IMR-90 (cell line): ENCODE measurements at places on chromosomes 2 and 18. TPM values are rescaled to one million over a fixed set of nuclear protein-coding genes. Genes with fewer than 3 reads are reported as not detected.

The CHRNG gene
- not detected in 2 replicates for total RNA-seq

The MC4R gene
- 0.18 and 0.28 TPM in 2 replicates for total RNA-seq

The FAM161A gene
- total RNA-seq = 1.1 and 1.3 TPM in 2 replicates

The HOXD13 gene
- total RNA-seq = not detected in 2 replicates

GRCh38 chr2:40540026-40540425 is 88.1 kb upstream of the SLC8A1 start:
- DNase-seq = no peak

DNA sequence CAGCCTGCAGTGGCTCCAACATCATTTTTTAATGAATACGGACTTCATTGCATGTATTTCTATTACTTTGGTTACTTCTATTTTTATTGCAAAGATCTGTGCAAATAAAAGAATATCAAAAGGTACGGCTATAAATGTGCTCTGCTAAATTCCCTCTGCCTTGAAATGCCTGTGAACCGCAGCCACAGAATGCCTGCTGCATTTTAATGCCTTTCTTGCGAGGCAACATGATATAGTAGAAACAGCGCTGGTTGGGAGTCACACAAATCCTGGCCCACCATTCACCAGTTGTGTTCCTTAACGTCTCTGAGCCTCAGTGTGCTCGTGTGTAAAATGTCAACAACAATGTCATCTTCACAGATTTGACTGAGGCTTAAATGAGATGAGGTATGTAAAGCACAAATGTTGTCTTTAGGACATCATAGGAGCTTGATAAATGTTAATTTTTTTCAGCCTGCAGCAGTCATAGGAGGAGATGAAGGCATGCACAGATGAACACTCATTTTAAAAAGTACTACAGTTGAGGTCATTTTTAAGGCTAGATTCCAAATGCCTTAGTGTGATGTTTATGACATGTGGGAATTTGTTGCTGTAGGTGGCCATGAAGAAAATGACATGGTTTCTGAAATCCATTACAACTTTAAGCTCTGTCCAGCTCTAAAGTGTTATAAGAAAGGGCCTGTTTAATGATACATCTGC is 187.6 kb upstream of the NRP2 start:
- DNase-seq = peak; percentile 73

DNA sequence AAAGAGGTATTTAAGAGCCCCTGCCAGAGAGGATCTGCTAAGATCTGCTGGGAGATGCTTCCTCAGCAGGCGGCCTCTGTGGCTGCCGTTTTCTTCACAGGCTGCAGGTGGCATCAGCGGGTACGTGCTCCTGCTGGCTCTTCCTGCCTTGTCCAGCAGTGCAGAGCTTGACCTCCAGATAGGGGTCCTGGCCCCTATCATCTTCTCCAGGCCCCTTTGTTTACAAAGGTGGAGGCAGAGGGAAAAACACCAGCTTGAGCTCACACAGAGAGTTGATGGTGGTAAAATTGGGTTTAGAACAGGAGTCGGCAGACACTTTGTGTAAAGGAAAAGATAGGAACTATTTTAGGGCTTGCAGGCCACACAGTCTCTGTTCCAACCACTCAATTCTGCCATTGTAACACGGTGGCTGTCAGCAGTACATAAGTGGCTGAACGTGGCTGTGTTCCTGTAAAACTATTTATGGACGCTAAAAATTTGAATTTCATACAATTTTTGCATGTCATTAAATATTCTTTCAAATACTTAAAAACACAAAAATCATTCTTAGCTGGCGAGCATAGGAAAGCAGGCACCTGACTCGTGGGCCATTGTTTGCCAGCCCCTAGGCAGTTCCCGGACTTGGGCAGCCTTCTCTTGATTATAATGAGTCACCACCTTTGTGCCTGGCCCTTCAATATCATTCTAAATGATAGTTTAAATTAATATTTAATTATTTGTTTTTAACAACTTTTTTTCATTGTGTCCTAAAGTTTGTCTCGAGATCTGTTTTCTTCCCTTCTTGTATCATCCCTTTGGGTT is 98.2 kb upstream of the B3GNT7 start:
- peak; percentile 54 for DNase-seq

DNA sequence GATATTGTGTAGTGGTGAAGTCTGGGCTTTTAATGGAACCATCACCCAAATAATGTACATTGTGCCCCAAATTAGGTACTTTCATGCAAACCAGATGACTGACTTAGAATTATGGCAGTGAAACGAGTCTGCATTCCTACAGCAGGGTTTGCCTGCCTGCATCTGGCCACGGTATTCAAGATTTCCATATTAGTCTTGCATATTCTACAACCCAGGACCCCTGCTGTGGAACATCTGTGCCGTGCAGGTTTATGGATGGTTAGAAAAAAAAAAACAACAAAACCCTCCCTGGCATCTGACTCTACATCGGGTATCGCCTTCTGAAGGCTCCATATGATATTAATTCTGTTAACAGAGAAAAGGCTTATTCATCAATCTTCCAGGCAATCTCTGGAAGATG is 394.8 kb downstream of the DCDC2C start:
- no peak for DNase-seq

- peak; percentile 34 for DNase-seq
These were observed 3.1 kb downstream of the ARHGEF33 start for GRCh38 chr2:38892819-38893218.

- DNase-seq = no peak
These were observed 262.8 kb upstream of the CHST9 start for GRCh38 chr18:27447930-27448329.

- DNase-seq = peak; percentile 41
These were observed 7.7 kb downstream of the ITGB1BP1 start for GRCh38 chr2:9415516-9416169.

- DNase-seq = peak; percentile 3
These were observed 39.2 kb downstream of the UNC50 start for GRCh38 chr2:98647636-98648035.

DNA sequence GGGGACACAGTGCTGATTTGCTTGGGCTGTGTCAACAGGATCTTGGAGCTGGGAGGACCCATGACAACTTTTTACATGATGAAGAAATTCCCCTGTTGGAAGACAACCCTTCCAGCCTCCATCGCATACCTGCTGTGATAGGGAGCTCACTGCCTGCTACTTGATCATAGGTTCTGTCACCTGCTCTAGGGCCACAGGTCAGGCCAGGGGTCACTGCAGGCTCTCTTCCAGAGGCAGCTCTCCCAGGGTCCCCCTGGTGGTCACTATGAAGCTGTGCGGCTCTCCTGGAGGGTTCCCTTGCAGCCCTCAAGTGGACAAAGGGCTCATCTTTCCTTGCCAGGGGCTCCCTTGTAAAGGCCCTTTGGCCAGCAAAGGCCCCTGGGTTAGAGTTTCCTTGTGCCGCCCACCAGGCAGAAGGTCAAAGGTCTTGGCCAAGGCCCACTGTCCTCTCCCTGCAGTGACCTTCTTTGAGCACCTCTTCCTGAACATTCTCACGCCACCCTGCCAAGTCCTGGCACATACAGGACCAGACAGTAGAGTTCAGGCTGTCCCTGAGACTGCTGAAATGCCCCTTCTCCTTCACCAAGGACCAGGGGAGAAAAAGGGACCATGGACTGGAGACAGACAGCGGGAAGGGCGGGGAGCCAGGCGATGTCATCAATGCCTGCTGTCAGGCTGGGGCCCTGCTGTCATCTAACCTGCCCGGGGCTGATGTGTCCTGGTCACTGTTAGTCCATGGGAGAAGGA is 345.1 kb downstream of the DYSF start:
- DNase-seq = peak; percentile 10

GRCh38 chr2:182597570-182598295 is 118.3 kb upstream of the DNAJC10 start:
- no peak for DNase-seq

GRCh38 chr2:7044253-7045250 is 127.3 kb downstream of the RNF144A start:
- DNase-seq = peak; percentile 37

- no peak for DNase-seq
These were observed 136.5 kb upstream of the ITGA4 start for GRCh38 chr2:181320638-181321037.

- no peak for DNase-seq
These were observed 8.1 kb downstream of the SMAD4 start for GRCh38 chr18:51038110-51038509.

DNA sequence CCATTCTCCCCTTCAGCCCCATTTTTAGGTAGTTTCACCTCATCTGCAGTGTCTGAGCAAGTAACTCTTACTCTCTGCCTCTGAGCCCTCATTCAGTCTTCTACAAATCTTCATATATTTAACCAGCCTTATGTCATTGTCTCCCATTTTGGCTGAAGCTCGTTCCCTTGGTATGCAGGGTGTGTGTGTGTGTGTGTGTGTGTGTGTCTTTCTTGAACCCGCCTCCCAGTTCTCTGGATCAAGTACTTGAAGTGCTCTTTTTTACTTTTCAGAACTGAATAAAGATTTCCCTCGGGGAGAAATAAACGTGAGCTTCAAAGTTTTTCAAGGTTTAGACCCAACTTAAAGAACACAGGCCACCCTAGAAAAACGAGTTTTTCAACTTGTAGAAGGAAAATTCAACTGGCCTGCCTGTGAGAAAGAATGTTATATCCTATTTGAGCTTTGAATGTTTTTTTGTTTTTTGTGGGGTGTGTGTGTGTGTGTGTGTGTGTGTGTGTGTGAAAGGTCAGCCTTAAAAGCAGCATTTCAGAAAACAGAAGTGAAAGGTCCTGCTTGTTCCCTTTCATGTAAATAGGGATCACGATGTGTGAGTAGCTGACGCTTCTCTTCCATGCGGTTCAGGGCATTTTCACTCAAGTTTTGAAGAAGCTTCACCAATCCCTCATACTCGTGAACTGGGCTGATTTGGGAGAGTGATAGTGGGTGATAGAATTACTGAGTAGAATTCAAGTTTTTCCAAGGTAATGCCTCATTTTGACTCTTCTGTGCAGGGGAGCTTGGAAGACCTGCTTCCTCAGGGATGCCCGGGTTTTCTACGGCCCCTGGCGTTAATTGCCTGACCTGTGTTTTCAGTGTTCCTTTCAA is 50.6 kb upstream of the EML6 start:
- no peak for DNase-seq

DNA sequence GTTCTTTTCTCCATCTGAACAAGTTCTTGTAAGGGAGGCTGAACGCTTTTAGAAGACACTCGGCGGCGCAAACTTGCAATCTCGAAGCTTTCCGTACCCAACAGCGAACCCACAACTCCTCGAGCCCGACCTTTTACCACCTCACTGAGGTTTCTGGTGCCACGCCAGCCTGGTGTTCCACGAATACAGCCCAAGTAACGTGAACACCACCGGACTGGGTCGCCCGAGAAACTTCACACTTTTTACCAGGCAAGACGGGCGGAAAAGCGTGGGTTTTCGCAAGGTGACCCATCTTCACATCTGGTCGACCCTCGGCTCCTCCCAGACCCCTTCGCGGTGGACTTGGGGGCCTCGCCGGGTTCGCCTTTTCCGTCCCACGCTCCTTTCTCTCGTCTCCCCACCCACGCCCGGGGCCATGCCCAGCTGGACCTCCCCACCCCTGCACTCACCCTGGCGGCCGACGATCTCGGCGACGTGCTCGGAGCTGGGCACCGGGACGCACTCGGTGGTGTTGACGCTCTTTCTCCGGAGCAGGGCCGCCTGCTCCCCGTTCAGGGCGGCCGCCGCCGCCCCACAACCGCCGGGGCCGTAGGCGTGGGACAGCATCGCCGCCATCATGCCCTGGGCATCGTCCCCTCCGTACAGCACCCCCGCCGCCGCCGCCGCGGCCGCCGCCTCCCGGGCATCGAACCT is 1.2 kb downstream of the MEX3C start:
- peak; percentile 15 for DNase-seq

- DNase-seq = peak; percentile 60
These were observed 408.9 kb downstream of the LRATD1 start for GRCh38 chr2:15041429-15041837.

DNA sequence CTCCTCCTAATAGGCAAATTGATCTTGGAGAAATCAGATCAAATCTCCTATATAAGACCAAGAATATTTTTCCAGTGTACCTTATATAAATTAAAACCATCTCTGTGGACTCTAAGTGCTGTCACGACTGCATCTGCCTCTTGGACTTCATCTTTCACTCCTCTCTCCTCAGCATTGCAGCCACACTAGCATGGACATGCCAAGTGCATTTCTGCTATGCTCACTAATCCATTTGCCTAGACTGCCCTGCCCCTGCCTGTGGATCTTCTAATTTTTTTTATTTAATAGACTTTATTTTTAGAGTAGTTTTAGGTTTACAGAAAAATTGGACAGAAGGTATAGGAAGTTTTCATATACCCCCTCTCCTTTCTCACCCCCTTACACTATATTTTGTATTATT is 146.7 kb upstream of the VWC2L start:
- no peak for DNase-seq
